ENCODE measurements at places on chromosomes 4 and X.

GRCh38 chr4:36244257-36245082 lies at the start of gene ARAP2:
ARAP2 (minus strand) TSS chr4:36244514; CDS start chr4:36229486, 15,028 bp downstream.
- no peak for DNase-seq

DNA sequence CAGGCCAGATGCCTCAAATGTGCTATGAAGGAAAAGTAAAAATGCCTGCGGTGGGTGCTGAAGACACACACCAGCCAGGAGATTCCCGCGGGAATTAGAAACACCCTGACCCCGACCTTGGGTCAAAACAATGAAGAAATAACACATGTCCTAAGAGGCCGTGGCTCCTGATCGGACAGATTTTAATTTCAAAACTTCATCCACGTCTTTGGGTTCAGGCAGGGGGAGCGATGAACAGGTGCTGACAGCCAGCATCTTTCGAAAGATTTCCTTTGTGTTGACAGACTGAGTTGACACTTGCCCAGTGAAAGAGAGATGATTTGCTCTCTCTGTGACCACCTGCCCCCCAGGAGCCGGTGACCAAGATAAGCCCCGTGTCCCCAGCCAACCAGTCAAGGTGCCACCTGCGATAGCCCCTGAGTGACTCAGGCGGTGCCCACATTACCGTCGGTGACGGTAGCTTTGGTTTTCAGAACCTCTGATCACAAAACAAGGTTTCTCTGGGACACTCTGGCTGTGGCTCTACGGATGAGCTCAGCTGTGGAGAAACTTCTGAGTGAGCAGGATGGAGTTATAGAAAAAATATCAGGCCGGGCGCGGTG lies 11.0 kb upstream of the IL3RA start:
- no peak for DNase-seq

DNA sequence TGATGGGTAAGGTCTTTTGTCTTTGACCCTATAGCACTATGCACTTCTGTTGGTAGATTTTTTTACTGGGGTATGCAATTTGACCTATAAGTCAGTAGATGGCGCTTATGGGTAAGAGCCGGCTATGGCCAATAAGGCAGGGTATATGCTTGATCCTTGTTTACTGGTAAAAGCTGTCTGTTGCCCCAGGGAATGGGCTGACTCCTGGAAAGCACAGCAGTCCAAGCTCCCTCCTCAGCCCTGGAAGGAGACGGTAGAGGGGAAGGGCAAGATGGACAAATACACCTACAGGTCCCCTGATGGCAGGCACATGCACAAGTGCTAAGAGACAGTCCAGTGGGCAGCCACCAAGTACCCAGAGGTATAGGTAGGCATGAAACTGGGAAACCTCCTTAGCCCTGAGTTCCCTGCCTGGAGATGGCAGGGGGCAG lies 63.7 kb downstream of the ADAMTS3 start:
- DNase-seq, result no peak

DNA sequence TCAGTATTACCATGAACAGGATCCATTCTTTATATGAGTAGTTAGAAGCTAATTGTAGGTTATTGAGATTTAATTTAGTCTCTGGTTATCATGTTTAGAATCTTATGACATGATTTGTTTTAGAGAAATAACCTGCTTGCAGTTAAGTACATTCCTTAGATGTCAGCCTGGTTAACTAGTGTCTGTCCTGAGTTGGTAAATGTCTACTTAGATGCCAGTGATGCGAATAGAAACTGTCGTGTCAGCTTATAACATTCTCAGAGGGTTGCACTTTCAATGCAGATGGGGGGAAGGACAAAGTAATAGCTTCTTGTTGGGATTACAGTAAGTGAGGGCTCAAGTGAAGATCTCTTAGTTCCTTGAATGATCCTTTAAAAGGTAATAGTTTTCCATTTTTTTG lies 227.8 kb upstream of the SPRY1 start:
- no peak for DNase-seq

DNA sequence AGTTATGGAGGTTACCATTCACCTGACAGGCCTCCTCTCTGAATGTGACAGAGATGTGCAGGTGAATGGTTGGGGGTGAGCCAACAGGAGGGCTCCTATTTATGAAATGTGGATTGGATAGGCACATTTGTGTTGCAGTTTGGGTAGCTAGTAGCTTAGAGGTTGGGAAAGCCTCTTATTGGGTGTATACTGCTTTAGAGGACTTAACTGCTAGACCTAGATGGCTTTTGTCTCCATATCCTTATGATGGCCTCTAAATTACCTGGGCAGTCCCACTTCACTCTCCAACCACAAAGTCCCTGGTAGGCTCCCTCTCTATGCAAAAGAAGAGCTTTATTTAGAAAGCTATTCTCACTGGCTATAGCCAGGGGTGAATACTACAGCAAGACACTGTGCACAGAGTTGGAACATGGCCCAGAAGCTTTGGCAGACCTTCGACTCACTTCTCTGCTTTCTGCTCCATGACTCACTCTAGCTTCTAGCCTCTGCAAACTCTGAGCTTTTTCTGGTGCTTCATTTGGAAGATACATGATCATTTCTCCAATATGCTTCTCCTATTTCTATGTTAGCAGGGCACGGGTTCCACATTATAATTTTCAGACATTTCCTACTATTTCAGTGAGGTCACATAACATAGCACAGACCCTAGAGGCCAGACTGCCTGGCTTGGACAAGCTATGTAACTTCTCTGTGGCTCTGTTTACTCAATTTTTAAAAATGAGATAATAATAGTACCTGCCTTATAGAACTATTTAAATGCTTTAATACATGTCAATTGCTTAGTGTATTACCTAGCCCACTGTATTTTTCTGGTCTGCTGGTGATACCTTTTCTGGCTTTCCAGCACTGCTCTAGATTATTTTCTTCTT lies 6.0 kb upstream of the VGLL1 start:
- DNase-seq, result no peak

DNA sequence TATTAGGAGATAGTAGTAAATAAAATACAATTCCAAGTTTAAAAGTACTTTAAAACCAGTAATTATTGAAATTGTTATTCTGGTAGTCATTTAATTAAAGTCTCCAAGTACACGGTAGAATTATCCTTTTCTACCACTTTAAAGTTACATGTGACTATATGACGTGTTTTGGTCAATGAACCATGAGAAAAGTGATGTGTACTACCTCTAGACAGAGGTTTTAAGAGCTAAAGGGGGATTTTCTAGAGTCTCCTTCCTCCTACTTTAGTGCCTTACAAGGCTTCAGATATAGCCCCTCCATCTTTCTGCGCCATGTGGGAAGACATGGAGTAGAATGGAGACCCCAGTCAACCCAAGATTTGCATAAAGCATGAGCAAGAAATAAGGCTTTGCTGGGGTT lies 2296.6 kb upstream of the AGA start:
- DNase-seq, result no peak

GRCh38 chr4:179076865-179077264 lies 1634.6 kb upstream of the AGA start:
- DNase-seq, result no peak

GRCh38 chrX:11272290-11272689 lies 20.9 kb upstream of the AMELX start:
- no peak for DNase-seq
